Activated naive CD8-positive, alpha-beta T cell treated with anti-CD3 and anti-CD28 coated beads, Interleukin-2, amount 10 ng/mL, durations not matched to agents 7 days and 5 days (primary cell): ENCODE measurements at places on chromosomes 2 and 18. TPM values are rescaled to one million over a fixed set of nuclear protein-coding genes. Genes with fewer than 3 reads are reported as not detected.

SCG2 gene
- total RNA-seq = not detected

ACVR1C gene
- total RNA-seq = 2.0 TPM

DNA sequence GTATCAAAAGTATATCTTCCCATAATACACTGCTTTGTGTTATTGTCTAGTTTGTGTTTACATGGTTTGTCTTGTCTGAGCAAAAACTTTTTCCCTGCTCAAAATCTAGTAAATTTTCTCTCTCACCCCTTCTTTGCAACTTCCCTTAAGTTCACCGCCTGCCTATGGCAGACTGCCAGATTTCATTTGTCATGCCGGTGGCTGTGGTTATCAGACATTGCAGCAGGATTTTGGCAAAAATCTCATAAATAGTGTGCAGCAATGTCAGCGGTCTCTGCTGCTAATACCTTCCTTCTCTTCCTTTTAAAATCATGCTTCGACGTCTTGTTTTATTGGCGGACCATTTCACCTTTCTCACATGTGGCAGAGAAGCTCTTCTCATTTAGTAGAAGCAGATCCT lies 45.6 kb upstream of the TMEM178A start:
- DNase-seq = no peak

- DNase-seq = no peak
Observed at GRCh38 chr2:73415906-73416305, 30.3 kb downstream of the ALMS1 start.
